ENCODE measurements at places on chromosomes 3 and 15.

DNA sequence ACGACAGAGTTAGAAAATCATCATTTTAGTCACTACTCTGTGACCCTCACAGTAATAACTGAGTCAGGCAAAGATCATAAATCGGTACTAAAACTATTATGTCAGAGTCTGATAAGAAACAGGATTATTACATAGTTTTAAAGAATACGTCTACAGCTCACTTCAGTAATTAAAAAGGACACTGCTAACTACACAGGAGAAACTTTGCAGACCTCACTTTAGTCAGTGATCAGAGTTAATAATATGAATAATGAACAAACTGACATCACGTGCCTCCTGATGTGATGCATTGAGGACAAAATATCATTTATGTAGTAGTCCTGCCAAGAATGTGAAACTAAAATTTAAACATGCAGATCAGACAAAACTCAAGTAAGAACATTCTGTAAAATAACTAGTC, 162.2 kb downstream of the PCCB start:
- DNase-seq, result no peak

- no peak for DNase-seq
These were observed 44.3 kb downstream of the P2RY1 start for GRCh38 chr3:152879130-152879789.

GRCh38 chr3:123021388-123021787, 6.2 kb downstream of the SEMA5B start:
- no peak for DNase-seq

GRCh38 chr15:66187271-66187670, 66.3 kb downstream of the MEGF11 start:
- no peak for DNase-seq
